Midbrain (tissue), 1 donor: ENCODE measurements at places on chromosomes 3 and 15.
A peak's percentile ranks its signal among the peaks of the same experiment; 100 is the strongest.

- no peak for DNase-seq
Observed at GRCh38 chr3:172110127-172110779, 70.9 kb downstream of the FNDC3B start.

DNA sequence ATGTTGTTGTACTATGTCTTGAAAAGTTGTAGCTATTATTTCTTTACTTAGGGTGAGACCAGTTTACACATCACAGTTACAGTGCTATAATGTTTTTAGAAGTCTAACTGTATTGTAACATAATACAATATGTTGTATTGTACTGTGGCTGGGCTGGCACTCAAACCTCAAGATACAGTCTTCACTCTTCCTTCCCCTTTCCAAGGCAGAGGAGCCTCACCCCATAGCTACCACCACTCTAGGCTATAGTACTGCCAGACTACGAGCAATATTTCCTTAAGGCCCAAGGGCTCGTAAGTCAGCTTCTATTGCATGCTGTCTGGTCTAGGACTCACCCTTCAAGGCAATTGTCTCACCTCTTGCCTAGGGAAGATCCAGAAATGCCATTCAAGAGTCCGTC is 597.7 kb downstream of the OTOL1 start:
- no peak for DNase-seq

DNA sequence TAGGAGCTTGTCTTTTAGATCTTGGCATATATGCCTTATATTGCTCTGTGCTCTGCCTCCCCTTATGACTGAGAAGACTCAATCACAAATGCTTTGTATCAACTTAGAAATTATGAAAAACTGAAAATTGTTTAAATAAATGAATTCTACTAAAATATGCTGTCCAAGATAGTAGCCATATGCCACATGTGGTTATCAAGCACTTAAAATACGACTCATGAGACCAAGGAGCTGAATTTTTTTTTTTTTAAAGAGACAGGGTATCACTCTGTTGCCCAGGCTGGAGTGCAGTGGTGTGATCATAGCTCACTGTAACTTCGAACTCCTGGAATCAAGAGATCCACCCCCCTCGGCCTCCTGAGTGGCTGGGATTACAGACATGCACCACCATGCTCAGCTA is 118.3 kb downstream of the RFTN1 start:
- DNase-seq: no peak

- DNase-seq: no peak
Observed at GRCh38 chr3:173916799-173917198, 519.3 kb downstream of the NLGN1 start.

GRCh38 chr3:52190294-52191074 is 7.5 kb upstream of the ALAS1 start:
- DNase-seq: peak; percentile 80
